NCI-H2227 treated with DMSO at 0.1 percent for 48 hours (cell line): ENCODE measurements at places on chromosomes 4 and X.
A peak's percentile ranks its signal among the peaks of the same experiment; 100 is the strongest.

- no peak for DNase-seq
These were observed 1203.1 kb downstream of the PCDH18 start for GRCh38 chr4:136329042-136329662.

DNA sequence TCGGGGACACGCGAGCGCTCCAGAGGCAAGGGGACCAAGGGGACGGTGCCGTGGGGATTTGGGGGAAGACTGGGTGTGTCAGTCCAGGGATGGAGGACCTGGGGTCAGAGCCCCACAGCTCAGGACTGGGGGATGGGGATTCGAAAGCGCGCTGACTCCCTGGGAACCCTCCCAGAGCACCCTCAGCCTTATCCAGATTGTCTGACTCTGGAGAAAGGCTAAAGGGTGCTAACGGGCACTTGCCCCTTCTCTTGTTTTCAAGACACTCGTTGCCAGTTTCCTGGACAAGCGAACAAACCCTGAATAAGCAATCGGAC is 1.1 kb downstream of the DOCK11 start:
- DNase-seq = no peak

DNA sequence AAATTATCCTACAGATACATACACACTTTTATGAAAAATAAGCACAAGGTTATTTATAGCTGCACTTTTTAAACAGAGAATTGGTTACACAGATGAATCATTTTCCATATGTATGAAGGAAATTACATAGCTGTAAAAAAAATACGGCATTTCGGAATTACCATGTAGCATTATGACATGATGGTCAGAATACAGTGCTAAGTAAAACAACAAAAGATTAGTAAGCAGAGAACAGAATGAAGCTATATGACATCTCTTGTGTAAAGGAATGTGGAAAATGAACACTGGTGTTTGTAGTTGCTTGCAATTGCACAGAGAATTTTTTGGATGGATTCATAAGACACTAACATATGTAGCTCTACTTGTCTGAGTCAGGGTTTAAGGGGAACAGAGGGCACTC is 1222.0 kb upstream of the PRKX start:
- DNase-seq = no peak

GRCh38 chrX:142134533-142134932 is 70.6 kb downstream of the MAGEC2 start:
- DNase-seq = no peak

DNA sequence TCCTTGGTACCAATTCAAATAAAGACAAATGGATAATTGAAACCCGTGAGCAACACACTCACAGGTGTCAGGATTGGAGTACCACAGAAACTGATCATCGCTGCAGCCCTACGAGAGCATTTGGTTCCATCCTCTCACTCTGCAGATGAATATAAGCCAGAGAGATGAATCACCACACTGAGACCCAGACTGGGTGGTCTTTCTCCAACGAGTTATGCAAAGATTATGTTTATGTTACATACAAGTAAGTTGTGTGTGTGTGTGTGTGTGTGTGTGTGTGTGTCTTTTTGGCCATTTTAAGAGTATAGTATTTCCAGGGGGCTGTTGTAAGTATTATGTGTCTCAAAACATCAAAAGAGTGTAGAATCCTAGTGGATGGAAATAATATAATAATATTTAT is 329.5 kb upstream of the ZFP42 start:
- DNase-seq = no peak

DNA sequence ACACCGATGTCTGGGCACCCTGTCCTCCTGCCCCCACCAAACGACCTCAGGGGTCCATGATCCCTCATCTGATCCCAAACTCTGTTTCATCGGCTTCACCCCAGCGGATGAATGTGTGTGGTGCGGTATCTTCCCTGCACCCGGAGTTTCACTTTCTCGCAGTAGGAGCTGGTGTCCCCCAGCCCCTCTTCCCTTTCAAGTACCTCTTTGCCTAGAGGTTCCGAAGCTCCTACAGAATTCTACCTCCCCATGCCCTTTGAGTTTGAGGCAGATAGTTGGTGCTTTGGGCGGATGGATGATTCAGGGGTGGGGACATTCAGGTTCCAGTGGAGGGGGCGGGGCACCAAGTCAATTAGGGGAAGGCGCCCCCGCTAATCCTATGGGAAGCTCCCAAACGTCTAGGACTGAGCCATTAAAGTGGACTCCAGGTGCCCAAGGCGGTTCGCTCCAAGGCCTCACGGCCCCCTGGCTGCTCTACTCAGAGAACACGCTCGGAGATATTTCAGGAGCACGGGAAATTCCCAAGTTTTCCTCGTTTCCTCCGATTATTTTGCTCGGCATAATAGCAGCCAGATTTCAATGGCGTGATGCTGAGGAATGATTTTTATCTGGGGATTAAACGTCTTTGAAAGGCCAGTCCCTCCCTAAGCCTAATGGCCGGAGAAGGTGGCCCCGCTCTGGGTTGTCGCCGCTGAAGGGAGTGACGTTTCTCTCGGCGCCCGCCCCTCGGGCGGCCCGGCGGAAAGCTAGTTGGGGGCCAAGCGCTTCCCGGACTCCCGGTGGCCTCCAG is 1.3 kb downstream of the MSX1 start:
- DNase-seq = peak; percentile 19

DNA sequence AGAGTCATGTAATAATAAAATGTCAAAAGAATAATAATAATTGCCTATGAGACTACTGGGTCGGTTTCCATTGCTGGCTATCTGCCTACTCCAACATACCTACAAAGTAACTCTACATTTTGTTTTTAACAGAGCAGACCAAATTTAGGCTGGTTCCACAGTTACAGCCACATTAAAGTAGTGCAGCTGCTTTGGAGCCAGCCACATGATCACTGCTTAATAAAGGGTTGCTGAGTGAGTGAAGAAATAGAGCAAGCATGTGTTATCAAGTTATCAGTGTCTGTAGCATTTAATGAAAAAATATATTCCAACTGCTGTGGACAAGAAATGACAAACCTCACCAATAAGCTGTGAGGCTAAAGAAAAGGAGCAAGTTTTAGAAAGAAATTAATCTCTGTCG is 782.3 kb downstream of the PCDH18 start:
- no peak for DNase-seq
